Activated naive CD4-positive, alpha-beta T cell treated with anti-CD3 and anti-CD28 coated beads, Interleukin-2, amount 50 U/mL, for 72 hours (primary cell): ENCODE measurements at places on chromosomes 6 and 20. TPM values are rescaled to one million over a fixed set of nuclear protein-coding genes. Genes with fewer than 3 reads are reported as not detected.

The SCRT2 gene
- not detected for total RNA-seq

The ZC3H12D gene
- total RNA-seq, result 87.1 TPM

The RPN2 gene
- 132 TPM for total RNA-seq

The FABP7 gene
- total RNA-seq, result not detected

DNA sequence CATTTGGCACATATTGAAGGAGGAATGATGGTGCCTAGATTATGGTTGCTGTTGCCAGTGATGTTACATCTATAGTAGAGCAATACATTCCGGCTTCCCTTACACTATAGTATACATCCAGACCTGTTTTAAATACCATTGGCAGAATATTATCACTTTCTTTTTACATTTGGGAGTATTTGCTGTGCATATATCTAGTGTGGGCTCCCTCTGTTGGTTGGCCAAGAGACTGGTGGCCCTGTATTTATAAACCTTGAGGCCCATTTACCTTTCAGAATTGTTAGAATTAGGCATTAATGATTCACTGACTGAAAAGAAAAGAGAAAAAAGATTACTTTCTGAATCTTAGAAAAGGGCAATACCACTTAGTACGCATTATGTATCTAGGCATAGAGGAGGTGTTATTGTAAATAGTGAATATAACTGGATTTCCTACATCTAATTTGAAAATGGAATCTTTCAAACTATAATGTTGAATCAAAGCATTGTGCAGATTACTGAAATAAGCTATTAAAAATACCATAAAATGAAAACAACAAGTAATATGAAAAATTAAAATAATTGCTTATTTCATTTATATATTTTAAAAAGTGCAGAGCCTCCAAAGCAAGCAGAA lies 628.8 kb upstream of the MAN1A1 start:
- DNase-seq, result no peak

DNA sequence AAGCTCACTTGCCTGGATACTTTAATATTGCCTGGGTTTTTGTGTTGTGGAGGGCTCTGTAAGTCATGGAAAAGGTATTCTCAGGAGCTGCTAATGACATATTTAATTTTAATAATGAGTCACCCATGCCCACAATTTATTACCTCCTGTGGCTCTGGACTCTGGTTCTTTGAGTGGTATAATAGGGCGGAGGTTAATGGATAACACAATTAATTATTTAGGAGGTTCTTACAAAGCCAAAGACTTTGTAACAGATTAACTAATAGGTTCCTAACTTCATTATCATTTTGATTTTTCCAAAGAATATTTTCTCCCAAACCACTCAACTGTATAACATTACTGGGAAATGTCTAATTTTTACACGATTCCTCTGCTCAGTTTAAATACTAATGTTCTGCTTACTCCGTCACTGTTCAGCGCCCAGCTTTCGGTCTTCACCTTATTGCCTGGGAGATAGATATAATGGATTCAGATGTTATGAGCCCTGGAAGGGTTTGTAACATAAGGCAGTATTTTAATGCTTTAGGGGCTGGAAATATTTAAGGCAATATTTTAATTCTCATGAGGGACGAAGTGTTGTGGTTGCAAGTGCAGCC lies 29.4 kb downstream of the PHACTR3 start:
- no peak for DNase-seq
